Activated CD4-positive, alpha-beta T cell treated with anti-CD3 and anti-CD28 coated beads, Interleukin-2, amount 10 ng/mL, durations not matched to agents 7 days and 5 days (primary cell): ENCODE measurements at places on chromosomes 11 and 22.

GRCh38 chr11:78834886-78835285 is 260.2 kb upstream of the NARS2 start:
- DNase-seq, result no peak

DNA sequence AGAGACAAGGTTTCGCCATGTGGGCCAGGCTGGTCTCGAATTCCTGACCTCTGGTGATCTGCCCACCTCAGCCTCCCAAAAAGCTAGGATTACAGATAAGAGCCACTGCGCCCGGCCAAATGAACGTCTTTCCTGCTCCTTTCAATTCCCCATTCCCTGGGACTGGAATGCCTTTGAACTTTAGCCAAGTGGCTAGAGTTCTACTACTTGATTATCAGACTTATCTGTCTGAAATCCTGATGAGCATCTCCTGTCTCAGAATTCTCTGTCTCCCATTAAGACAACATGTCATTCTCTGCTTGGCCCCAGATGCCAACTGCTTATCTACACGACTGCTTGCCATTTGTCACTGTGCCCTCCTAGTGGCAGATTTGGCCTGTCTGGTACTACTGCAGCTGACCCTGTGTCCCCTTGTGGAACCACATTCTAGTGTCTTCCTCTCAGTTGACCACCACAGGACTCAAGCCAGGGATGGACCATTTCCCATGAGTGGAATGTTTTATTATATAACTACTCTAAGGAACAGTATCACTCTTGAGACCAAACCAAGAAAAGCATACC is 33.1 kb upstream of the IPO7 start:
- no peak for DNase-seq

DNA sequence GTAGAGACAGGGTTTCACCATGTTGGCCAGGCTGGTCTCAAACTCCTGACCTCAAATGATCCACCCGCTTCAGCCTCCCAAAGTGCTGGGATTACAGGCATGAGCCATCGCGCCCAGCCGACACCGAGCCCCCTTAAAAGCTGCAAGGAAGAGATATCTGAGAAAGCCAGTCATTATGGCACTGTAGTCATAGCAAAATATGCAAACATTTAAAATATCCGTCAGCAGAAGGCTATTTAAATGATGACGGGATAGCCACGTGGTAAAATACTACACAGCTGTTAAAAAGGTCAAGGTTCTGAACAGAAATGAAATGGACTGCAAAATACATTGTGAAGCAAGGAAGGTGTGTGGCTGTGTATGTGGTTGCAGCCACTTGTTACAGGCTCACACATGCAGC is 6.4 kb upstream of the CCDC88B start:
- DNase-seq, result no peak

DNA sequence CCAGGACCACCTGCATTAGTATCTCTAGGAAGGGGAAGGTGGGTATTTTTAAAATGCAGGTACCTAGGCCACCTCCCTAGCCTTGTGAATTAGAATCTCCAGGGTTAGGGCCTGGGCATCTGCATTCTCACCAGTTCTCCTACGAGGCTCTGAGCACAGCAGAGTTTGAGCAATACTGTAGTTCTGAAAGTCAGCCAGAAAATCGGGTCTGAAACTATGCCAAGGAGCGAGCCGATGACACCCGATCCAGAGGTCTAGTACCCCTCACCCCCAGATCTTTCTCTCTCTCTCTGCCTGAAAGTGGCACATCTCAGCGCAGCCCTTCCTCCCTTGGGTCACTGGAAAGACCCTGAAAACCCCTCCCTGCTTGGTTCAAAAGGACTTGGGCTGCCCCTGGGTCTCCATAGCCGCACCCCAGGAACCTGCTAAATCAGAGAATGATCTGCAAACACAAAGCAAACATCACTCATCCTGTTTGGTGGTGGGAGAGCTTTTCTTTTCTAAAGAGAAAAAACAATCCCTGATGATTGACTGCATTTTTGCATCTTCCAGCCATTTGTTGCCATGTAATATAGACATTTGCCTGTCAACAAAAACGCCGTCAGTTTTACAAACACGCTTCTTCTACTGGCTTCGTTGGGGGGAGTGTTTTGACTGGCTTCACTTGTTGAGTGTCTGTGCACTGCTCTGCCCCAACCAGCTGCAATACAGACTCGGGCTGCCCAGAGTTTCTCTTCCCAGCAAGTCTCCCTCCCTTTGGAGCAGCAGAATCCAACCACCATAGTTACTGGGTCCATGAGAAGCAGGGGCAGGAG is 229.9 kb downstream of the MN1 start:
- no peak for DNase-seq

GRCh38 chr11:110159476-110159875 is 66.3 kb downstream of the ZC3H12C start:
- no peak for DNase-seq

- no peak for DNase-seq
Observed at GRCh38 chr22:49869086-49869830, 15.6 kb downstream of the ZBED4 start.

DNA sequence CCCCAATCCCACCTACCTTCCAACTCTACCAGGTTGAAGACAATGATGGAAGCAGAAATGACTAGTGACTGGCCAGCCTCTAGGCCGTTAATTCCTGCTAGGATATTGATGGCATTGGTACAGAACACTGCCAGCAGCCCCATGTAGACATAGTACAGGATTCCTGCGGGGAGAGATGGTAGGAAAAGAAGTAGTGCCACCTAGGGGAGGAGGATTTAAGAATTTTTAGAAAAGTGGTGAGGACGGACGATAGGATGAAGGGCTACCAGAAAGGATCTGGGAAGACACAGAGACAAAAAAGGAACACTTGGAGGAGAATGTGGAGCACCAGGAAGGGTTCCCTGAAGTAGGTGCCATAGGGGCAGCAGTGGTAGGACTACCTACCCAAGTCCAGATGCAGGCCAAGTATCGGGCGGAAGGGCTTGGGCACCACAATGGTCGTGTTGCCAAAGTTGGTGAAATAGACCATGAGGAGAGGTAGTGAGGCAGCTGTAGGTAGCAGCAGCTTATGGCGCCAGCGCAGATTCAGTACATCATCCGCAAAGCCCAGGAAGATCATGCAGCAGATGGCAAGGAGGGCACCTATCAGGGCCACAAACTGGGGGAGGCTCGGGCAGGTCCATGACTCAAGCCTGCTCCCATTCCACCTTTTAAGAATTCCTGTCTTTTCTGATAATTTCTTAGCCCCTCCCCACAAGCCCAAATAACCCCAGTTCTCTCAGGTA is 1.2 kb downstream of the DPAGT1 start:
- DNase-seq, result no peak

DNA sequence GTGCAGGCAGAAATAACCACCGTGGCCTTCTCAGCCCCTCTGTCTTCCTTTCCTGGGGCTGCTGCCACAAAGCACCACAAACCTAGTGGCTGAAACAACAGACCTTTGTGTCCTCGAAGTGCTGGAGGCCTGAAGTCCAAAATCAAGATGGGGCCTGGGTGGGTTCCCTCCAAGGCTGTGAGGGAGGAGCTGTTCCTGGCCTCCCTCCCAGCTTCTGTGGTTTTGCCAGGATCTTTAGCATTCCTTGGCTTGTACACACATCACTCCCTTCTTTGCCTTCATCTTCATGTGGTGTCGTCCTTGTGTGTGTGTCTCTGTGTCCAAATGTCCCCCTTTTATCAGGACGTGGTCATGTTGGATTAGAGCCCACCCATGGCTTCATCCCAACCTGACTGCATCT is 29.0 kb upstream of the PARVG start:
- DNase-seq, result no peak

DNA sequence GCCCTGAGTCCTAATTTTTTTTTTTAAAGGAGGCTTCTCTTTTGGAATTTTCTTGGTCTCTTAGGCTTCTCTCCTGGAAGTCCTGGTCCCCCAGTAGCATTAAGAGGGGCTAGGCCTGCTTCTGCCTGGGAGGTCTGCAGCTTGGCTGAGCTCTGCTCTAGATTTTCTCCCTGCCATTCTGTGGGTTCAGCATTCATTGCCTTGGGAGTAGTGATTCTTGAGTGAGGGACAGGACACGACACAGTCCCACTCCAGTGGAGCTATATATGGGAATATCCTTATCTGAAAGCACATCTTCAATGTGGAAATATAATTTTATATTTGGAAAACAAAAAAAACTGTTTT is 3.7 kb downstream of the IGSF22 start:
- no peak for DNase-seq

DNA sequence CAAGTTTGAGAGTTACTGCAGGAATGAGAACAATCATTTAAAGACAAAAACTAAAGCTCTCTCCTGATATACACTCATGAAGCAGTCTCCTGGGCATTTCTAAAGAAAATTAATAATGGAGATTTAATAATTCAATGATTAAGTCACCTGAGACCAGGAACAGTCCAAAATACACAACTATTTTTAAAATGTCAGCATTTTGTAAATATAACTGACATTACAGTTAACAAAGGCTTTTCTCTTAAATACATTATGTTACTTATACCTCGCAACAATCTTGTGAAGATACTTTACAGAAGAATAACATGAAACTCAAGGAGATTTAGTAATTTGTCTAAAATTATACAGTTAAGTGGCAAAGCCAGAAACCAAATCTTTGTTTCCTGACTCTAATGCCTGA is 87.6 kb downstream of the LARGE2 start:
- DNase-seq, result no peak

GRCh38 chr11:134047586-134047999 is 21.3 kb upstream of the JAM3 start:
- DNase-seq, result no peak

DNA sequence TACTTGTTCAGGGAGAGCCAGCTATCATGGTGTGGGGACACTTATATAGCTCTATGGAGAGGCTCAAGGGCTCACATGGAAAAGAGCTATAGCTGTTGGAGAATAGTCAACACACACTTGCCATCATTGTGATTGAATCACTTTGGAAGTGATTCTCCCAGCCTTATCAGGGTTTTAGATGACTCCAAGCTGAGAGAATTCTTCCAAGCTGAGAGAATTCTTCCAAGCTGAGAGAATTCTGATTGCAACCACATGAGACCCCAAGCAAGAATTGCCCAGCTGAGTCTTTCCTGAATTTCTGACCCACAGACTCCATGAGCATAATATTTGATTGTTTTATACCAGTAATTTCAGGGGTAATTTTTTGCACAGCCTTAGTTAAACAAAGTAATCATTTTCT is 1318.3 kb upstream of the RAG2 start:
- no peak for DNase-seq

DNA sequence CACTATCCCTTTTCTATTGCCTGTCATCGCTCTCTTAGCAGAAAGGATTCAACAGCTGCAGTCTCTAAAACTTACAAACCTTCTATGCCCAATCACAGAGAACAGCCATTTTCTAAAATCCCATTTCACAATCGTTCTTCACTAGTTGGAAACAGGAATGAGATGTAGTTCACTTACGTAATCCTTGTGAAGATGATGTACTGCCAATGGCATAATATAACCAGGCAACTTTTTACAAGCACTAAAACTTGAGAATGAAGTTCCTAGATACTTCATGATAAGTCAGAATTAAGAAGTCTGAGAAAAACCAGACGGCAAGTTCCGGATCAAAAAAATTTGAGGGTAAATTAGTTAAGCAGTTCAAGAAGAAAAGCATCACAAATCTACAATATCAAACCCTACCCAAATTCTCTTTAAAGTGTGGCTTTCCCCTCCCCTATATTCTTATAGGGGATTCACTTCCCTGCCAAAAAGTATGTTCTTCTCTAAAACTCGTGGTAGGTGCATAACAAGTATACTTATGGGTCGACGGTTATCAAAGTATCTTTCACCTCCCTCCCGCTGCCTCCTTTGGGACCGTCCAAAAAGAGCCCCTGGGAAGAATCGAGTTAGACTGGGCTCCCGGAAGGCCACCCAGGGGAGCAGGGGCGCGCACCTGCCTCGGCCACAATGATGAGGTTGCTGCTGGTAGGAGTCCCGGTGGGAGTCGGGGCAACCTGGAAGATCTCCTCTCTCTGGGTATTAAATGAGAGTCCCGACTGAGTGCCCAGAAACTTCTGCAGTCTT is 666 bp downstream of the MSANTD4 start:
- no peak for DNase-seq

DNA sequence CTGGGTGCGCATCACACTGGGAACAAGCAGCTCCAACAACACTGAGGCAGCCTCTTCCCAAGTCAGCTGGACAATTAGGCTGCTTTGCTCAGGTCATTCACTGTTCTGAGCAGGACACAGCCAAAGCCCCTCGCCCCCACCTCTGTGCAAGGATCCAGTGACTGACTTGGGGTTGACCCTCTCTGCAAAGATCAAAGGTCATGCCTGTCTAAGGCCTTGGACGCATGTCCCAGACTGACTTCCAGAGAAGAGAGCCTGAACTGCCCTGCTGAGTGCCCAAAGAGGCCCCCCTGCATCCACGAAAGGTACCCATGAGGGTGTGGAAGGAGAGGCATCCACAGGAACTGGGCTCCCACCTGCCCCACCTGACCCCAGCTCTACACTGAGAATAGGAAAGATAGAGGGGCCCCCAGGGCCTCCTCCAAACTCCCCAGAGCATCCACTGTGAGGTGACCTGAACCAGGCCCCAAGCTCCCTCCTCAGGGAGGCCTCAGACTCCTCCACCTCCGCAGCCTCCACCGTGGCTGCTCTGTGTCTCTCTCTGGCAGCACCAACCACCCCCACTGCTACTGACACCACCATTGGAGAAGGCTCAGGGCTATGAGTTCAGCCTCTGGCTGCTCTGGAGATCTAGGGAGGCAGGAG is 53.5 kb downstream of the IGLL5 start:
- DNase-seq, result no peak

DNA sequence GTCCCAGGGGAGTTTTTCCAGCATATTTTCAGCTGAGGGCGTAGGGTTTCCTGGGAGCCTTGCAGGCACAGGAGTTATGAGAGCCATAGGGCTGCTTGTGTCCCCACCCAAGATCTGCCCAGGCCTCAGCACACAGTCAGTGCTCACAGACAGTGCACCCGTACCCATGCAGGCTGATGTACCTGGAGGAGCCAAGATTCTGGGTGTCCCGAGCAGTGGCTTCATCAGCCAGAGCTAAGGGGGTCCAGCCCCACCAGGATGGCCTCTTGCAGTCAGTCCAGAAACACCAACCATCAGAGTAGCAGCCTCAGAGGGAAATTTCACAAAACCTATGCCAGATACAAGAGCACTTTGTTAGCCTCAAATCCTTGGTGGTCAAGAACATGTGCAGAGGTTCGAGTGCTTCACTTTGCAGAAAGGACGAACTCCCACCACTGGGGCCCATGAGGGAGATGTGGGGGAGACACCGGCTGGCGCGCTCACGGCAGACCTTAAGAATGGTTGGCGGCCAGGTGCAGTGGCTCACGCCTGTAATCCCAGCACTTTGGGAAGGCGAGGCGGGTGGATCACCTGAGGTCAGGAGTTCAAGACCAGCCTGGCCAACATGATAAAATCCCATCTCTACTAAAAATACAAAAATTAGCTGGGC is 43.8 kb upstream of the RTL6 start:
- no peak for DNase-seq

- no peak for DNase-seq
Observed at GRCh38 chr11:108538022-108538424, 39.8 kb upstream of the POGLUT3 start.

GRCh38 chr11:17861036-17861755 is 126.6 kb downstream of the KCNC1 start:
- DNase-seq, result no peak

- no peak for DNase-seq
Observed at GRCh38 chr11:72842126-72842525, 27.9 kb downstream of the ATG16L2 start.
